ENCODE measurements at places on chromosomes 11 and 22.
A peak's percentile ranks its signal among the peaks of the same experiment; 100 is the strongest.

DNA sequence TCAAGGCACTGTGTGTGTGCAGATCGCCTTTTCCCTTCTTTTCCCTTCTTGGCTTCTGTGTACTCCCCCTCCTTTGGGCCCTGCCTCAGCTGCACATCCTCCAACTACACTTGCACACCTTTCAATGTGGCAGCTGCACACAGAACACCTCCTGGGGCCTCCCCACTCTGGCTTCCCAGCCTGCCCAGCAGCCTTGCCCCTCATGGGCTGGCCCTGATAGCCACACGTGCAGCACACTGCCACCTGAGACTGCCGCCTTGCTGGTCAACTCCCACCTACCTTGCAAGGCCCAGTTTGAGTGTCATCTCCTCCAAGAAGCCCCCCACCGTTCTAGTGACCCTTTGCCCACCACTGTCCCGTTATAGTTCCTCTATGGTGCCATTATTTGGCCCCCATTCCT lies 77.3 kb upstream of the ARFGAP3 start:
- no peak for DNase-seq

DNA sequence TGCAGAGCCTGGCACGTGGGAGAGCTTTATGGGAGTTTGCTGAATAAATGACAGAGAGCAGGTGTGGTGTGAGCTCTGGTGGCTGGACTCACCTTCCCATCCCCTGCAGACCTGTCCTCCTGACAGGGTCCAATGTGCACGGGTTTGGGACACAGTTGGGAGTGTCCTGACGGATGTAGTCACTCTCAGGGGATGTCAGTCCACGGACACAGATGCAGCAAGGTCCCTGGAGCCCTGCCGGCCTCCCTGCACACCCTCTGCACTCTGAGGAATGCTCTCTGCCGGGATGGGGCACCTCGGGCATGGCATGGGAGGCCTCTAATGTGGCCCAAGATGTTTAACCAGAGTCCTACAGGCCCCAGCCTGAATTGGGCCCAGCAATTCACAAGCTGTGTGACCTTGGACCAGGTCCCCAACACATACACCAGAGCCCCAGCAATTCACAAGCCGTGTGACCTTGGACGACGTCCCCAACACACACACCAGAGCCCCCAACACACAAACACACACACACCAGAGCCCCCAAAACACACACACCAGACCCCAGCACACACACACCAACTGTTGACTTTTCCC lies 30.0 kb upstream of the RFPL3 start:
- no peak for DNase-seq

GRCh38 chr22:20526628-20527355 lies 19.4 kb downstream of the MED15 start:
- DNase-seq: no peak

GRCh38 chr22:31680861-31681341 lies 18.9 kb upstream of the PISD start:
- DNase-seq: no peak

- no peak for DNase-seq
Observed at GRCh38 chr22:27032091-27032761, 374.8 kb downstream of the MIAT start.

DNA sequence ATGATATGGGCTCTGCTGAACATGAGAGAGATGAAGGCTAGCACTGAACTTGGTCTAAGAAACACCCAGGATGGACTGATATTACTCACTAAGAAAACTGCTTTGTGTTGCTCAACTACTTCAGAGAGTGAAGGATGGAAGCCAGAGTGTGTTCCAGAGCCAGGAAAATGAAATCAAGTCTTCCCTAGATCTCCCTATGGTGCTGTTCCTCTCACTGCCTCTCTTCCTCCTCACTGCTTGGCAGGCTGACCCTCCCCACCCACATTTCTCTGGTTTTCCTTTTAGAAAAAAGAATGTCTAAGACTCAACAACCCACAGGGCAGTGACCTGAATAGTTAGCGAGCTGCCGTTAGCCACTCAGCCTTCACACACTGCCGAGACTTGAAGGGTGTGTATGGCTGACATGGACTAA lies 65.6 kb downstream of the CCDC81 start:
- no peak for DNase-seq

- no peak for DNase-seq
Observed at GRCh38 chr11:7851391-7851790, 54.6 kb upstream of the OR5P2 start.

- DNase-seq: peak; percentile 50
Observed at GRCh38 chr11:88508759-88509581, 171.4 kb upstream of the CTSC start.

- DNase-seq: no peak
Observed at GRCh38 chr11:134821422-134821821, 409.4 kb upstream of the B3GAT1 start.

- DNase-seq: peak; percentile 32
Observed at GRCh38 chr11:118572981-118573550, 857 bp downstream of the ARCN1 start.

- DNase-seq: no peak
Observed at GRCh38 chr11:86162239-86162638, 82.3 kb upstream of the EED start.

DNA sequence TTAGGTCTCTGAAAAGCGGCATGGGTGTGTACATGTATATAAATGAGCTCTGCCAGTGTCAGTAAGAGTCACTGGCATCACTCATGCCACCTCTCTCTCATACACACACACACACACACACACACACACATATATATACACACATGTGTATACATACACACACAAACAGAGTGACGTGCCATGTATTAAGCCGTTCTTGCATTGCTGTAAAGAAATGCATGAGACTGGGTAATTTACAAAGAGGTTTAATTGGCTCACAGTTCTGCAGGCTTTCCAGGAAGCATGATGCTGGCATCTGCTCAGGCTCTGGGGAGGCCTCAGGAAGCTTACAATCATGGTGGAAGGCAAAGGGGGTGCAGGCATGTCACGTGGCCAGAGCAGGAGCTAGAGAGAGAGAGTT lies 105.6 kb upstream of the NNMT start:
- DNase-seq: no peak

GRCh38 chr11:66015454-66015881 lies 3.7 kb downstream of the CST6 start:
- DNase-seq: no peak

GRCh38 chr11:66904561-66904960 lies 47.7 kb downstream of the LRFN4 start:
- no peak for DNase-seq

DNA sequence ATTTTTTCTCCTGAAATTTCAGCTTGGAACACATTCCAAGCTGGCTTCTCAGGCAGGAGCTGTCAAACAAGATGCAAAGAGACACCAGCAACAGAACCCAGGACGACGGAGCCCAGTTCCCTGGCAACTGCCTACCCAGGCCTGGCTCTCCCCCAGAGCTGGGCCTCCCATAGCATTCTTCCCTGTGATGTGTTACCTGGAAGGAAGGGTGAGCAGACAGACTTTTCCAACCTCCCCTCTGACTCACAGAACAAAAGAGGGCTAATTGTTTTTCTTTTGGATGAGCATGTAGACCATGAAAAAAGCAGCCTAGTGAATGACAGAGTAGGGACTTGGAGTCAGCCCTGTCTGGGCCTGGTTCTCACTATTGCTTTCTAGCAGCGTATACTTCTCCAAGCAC lies 55.3 kb upstream of the BMAL1 start:
- no peak for DNase-seq

DNA sequence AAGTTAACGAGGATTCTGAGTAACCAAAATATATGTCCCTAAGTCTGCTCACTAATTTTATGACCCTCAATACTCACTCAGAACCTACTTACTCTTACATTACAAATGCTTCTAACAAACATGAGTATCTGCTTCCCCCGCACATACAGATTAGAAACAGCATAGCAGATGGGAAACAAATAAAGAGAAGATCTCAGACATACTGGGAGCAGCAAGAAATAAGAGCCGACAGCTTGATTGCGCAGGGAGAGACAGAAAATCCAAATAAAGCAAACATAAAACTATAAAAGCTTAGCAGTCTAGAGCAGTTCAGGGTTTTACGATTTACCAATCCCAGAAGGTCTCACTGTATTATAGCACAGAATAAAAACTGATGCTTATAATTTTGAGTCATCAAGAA lies 89.1 kb upstream of the DBX1 start:
- no peak for DNase-seq

- no peak for DNase-seq
Observed at GRCh38 chr11:126589492-126589803, 234.0 kb downstream of the ST3GAL4 start.

DNA sequence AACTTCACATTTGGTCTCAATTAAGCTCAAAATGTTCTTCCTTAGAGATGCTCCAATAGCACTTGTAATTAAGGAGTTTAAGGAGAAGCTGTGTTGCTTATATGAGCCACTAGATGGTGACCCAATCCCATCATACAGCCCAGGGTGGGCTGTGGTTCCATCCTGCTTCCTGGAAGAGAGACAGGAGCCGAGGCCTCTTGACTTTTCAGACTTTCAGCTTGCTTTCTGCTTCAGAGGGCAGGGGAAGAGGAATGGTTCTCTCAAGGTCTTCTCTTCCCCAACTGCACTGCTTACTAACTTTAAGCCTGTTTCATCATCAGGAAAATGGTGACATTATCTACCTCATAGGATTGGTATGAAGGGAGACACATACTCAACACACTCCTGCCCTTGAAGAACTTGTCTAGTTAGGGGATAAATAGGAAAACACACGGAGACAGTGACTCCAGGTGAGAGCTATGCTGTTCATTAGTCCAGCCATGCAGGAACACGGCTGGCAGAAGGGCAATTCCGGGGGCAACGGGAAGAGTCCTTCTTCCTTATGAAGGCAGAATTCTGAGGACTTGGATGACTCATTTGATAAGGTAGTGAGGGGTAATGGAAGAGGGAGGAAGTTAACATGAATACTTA lies 20.1 kb downstream of the TMEM218 start:
- peak; percentile 65 for DNase-seq

GRCh38 chr11:78646564-78647185 lies 72.0 kb upstream of the NARS2 start:
- peak; percentile 32 for DNase-seq

- DNase-seq: no peak
Observed at GRCh38 chr11:7587712-7588111, 73.9 kb downstream of the PPFIBP2 start.

DNA sequence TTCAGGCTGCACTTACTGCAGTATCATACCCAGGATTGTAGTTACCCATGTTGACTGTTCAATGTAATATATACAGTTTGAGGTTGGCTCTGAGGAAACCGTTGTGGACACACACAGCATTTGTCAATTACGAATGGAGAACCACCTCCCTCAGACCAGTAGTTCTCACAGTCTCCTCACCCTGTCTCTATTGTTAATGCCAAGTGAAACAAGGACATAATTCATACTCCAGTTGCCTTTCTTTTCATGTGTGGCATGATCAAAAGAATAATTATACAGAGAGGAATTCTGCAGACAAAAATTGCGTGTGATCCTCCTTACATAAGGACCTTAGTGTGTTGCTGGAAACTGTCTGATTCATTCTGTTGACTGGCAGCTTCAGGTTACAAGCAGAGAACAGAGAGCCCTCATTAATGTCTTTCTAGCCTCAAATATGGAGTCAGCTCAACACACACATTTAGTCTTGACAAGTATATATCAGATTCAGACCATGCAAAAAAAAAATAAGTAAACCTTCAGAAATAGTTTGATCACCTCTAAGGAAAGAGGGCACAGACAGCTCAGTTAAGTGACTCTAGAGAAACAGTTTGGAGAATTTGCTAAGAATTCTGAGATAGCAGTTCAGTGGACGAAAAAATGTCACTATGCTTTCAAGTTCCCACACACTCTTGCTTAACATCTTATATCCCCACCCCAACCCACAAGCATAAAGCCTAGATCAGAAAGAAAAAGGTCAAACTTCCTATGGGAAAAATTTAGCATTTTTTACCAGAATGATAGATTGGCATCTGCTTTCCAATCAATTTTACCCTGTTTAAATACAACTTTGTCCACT lies 96.1 kb downstream of the MAML2 start:
- no peak for DNase-seq

GRCh38 chr11:47010179-47010578 lies 73.6 kb downstream of the CSTPP1 start:
- no peak for DNase-seq

DNA sequence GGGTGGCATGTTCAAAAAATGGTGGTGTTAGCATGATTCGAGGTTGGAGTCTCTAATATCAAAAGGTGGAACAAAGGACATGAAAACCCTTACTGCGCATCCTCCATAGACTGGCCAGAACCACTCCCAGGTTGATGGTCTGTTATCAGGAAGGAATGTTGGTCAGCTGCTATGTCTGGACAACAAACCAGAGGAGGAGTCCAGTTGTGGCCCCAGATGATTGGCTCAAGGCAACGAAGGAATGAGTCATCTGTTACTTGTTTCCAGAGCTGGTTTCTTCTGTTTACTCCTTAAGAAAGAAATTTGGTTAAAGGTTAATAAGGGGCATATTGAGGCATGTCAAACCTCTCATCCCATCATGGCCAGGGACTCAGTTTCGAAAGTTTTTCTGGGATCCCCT lies 56.8 kb upstream of the GRIA4 start:
- no peak for DNase-seq

DNA sequence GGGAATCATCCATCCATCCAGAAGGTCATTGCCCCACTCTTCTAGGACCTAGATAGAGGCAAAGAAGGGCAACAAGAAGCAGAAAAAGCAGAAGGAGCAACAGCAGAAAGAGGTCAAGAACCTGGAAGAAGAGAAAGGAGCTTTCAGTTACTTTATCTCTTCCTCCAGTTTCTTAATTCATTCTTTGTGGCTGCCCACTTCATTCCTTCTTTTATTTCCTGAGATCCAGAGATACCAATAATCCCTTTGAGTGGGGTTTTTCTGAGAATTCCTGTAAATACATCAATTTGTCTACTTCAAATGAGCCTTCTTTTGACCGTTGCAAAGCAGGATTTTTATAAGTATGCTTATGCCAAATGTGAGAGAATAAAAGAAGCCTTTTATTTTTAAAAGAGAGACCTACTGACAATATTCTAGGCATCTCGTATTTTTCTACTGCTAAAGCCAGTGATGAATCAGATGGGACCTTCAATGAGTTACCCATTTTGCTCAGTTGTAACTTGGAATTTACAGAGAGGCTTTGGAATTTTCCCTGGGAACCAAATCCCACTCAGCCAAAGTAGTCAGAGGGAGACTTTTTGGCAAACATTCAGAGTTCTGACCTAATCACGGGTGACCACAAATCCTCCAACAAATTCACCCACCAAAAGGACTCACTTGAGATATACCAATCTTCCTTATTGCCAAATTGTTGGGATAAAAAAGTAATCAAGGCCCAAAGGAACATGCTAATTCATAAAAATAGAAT lies 54.9 kb downstream of the ZC3H12C start:
- no peak for DNase-seq

GRCh38 chr11:107221748-107222285 lies 203.5 kb upstream of the GUCY1A2 start:
- DNase-seq: no peak

- peak; percentile 34 for DNase-seq
Observed at GRCh38 chr11:127640561-127641451, 640.2 kb upstream of the KIRREL3 start.

- DNase-seq: no peak
Observed at GRCh38 chr22:42459287-42460063, 27.3 kb upstream of the NFAM1 start.

- DNase-seq: peak; percentile 72
Observed at GRCh38 chr11:64846998-64847666, 2.7 kb upstream of the CDC42BPG start.

- DNase-seq: no peak
Observed at GRCh38 chr11:112885744-112886433, 75.3 kb upstream of the NCAM1 start.

GRCh38 chr11:43515090-43515489 lies 156.4 kb downstream of the TTC17 start:
- no peak for DNase-seq

All from left renal cortex interstitium (tissue), 4 donors.